ENCODE measurements at places on chromosomes 5 and 9. TPM values are rescaled to one million over a fixed set of nuclear protein-coding genes. Genes with fewer than 3 reads are reported as not detected.
A peak's percentile ranks its signal among the peaks of the same experiment; 100 is the strongest.

DNA sequence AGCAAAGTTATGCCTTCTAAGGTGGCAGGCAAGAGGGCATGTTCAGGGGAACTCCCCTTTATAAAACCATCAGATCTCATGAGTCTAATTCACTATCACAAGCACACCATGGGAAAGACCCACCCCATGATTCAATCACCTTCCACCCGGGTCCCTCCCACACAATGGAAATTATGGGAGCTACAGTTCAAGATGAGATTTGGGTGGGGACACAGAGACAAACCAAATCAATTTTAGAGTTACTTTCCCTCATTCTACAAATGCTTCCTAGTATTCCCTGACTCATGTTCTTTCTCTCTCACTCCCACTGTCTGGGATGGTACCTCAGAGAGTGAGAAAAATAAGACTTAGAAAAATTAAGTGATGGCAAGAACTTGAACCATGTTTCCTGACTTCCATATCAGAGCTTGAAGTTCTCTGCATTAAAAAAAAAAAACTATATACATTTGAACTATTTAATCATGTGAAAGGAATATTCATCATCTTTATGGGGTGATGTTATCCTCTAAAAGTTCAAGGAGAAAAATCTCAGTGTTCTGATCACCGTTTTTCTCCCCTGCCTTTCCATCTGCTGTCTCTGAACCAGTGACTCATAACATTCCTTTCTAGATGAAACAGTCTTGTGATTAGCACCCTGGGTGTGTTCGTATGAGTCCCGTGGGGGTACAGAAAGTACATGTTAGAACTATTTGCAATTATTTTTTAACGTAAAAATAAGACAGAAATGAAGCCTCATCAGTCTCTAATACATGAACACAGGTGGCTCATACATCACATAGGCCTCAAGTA is 282.9 kb downstream of the SLF1 start:
- DNase-seq = peak; percentile 94

DNA sequence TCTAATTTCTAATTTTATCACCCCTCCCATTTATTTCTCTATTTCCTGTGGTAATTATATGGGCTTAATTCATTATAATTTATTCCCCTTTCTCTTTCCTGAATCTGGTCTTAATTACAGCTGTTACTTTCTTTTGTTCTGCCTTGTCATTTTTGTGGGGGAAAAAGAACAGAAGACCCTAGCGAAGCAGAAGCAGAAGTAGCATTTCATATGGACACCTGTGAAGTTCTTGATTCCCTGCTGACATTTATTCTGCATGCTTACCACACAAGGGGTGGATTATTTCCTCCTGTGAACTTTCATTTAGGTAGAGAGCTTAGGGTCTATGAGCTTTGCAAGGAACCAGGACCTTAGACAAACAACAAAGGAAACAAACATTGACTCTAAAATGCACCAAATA is 33.3 kb downstream of the GAPT start:
- no peak for DNase-seq

DNA sequence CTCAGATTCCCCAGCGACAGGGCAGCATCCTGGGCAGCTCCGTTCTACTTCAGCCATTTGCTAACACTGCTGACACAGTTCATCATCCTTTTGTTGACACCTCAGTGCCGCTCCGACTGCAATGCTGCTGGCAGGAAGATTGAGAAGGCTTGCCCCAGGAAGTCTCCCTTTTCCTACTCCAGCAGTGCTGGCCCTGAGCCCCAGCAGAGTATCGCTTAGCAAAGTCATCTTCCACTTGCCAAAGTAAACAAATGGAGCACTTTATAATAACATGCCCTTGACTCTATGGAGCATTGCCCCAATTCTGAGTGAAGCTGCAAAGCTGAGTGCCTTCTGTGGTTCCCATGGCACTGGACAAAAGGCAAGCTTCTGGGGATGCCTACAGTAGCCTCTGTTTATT is 32.2 kb downstream of the PRLR start:
- DNase-seq = peak; percentile 64

GRCh38 chr9:122226758-122227574 is 1.8 kb downstream of the LHX6 start:
- DNase-seq = no peak

DNA sequence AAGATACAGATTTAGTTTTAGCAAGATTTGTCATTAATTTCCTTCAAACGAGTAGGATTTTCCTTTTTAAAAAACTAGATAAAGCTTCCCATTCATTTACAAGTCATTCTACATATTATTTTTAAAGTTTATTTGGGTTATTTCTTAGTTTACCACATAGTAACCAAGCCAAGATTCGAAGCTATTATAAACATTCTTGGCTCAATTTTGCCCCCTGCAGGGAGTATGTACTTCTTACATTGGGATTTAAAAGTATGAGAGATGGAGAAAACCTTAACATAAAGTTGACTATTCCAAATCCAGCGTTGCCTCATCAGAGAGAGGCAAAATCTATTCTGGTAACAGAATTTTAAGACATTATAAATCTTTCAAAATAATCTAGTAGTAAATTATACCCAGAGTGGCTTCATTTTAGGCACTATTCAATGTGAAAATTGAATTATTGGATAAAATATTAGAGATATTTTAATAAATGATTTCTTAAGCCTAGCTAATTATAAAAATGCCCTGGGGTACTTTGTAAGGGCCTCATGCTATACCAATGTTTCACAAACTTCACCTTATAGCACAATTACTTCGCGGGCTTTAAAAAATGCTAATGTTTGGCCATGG is 39.1 kb downstream of the FBN2 start:
- peak; percentile 67 for DNase-seq

GRCh38 chr9:126429190-126429589 is 102.6 kb downstream of the MVB12B start:
- DNase-seq = no peak

- no peak for DNase-seq
Observed at GRCh38 chr5:95791751-95792150, 30.8 kb downstream of the GLRX start.

DNA sequence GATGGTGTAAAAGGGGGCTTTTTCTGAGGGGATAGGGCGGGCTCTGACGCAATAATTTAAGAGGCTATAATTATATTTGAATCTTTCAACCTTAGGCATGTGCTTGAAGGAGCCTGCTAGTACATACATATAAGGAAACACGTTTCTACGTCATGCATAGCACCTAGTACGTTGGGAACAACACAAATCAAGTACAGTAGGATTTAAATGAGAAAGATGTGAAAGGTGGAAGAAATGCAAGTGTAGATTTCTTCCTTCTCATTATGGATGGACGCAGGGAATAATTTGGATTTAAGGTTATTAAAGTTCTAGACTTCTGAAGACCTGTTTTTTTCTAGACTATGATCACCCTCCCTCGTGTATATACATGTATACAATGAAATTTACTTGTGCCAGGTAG is 927 bp upstream of the CDO1 start:
- DNase-seq = no peak

DNA sequence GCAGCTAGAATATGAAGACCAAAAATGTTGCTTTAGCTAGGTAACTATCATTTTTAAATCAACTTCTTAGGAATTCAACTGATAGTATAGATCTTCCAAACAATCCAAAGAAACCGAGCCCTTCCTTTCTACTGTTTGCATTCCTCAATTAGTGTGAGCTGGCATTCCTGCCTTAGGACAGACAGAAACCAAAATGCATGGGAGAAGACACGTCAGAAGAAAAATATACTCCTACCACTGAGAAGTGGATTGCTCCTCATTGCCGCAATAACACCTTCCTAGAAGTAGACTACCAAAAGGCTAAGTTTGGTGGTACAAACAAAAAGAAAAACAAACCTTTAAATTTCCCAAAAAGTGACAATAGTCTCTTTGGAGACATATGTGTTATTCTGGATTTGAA is 440.0 kb downstream of the SEMA5A start:
- peak; percentile 5 for DNase-seq

- DNase-seq = no peak
Observed at GRCh38 chr5:93582167-93582462, 907 bp upstream of the NR2F1 start.

Gene KIF20A
- 108 TPM for total RNA-seq

Gene RASGRF2
- total RNA-seq = under 0.01 TPM

Gene PPP2R2B
- total RNA-seq = 1.0 TPM

Gene CCNJL
- 2.7 TPM for total RNA-seq

All from LHCN-M2 (cell line).